ENCODE measurements at places on chromosomes 2 and 18.

DNA sequence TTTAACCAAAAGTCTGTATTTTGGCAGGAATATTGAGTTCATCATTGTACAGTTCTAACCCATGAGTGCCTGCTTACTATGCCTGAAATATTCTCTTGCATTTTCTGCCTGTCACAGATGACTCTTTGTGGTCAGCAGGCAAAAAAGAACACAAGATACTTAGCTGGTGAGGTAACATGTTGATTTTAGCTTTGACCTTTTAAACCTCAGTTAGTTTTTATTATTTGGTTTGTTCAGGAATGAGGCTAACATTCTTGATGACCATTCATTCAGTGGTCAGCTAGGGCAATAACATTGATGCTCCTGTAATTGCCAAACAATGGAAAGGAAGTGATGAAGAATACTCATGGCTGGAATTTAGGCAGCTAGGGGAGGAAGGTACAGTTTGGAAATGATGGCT lies 491.2 kb downstream of the PIK3C3 start:
- DNase-seq = no peak

DNA sequence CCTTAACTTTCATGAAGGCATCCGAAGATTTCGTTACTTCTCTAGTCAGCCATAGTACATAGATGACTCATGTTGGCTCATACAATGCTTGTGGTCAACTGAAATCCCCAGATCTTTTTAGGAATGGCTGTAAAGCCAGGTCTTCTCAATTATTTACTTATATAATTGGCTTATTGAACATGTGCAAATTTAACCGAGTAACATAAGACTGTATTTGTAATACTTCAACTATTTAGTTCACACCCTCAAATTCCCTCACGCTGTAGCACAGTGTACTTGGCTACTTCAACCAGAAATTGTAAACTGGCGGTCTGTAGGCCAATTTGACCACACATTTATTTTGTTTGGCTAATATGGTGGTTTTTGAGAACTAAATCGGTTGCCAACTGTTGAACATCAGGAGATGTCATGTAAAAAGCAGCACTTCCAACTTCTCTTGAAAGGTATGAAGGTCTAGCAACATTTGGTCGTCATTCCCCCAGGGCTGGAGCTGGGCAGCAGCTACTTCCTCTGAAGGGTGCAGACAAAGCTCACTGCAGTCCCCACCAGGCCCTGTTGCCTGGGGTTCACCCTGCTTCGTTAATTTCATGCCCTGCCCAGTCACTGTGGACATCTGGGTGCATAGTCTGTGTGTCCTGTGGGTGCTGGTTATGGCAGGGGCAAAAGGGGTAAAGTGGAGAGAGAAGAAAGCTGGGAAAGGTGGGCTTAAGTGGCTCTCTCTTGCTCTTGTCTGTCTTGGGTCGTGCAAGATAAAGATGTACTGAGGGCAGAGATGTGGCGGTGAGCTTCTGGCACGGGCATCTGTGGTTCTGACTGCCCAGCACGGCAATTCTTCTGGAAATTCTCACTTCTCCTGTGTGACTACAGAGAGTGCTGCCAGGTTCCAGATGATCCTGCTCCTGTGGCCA lies 3.2 kb upstream of the SH3RF3 start:
- DNase-seq = no peak

GRCh38 chr18:59139291-59139614 lies 431 bp upstream of the SEC11C start:
- peak; percentile 96 for DNase-seq

GRCh38 chr2:23445450-23445868 lies 60.5 kb downstream of the KLHL29 start:
- DNase-seq = no peak

- DNase-seq = no peak
Observed at GRCh38 chr2:138010890-138011289, 46.6 kb downstream of the HNMT start.

DNA sequence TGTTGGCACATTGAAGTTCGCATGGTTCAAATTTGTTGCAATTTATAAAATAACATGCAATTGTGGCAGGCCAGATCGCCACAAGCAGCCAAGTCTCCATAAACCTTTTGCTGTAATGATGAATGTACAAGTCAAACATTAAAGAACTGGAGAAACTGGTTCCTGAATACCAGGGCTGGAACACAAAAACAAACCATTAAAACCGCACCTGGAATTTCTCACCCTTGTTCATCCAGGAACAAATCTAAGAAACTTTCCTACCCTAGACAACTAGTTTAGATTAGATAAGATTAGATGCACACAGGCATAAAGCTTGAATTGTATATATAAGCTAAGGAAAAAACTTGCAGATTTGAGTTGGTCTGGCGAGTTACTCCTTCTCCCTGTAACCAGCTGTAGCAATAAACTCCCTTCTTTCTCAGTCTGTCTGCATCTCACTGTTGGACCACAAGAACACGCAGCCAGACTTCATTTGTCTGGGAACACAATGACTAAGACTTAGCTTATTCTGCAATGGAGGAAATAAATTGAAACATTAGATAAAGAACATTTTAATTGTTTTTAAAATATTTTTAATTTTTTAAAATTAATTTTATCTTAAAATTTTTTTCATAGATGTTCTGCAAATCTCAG lies 1835.5 kb upstream of the LRRTM1 start:
- DNase-seq = no peak

DNA sequence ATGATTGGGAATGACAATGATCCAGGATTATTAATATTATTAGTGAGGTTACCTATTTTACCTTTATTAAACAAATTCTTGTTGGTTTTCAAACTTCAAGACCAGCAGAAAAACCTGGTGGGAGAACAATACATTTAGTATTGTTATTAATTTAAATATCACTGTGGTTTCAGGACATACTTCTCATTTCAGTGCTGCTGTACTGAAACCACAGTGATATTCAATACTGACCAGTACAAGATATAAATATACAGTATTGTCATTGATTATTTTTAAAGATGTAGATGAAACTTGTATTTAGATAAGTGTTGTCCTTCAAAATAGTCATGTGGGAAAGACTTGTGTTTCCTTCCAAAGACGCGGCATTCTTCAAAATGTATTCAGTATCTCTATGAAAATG lies 1047.3 kb upstream of the CELF4 start:
- DNase-seq = no peak

GRCh38 chr2:38497670-38498037 lies 105.1 kb downstream of the HNRNPLL start:
- DNase-seq = no peak

GRCh38 chr2:129396980-129397599 lies 582.4 kb upstream of the RAB6C start:
- peak; percentile 9 for DNase-seq

- peak; percentile 57 for DNase-seq
Observed at GRCh38 chr2:179273461-179273962, 8.9 kb upstream of the SESTD1 start.

DNA sequence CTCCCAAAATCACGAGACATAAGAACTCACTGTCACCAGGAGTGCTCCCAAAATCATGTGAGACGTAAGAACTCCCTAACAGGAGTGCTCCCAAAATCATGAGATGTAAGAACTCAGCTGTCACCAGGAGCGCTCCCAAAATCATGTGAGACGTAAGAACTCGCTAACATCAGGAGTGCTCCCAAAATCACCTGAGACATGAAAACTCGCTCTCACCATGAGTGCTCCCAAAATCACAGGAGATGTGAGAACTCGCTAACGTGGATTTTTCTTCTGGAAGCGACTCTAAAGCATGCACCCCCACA lies 53.1 kb downstream of the CTDP1 start:
- DNase-seq = no peak

GRCh38 chr2:85801871-85802270 lies 48.1 kb downstream of the ATOH8 start:
- no peak for DNase-seq

GRCh38 chr2:95052804-95053479 lies 27.4 kb downstream of the MAL start:
- no peak for DNase-seq

GRCh38 chr18:74914052-74914591 lies 294.8 kb downstream of the PTGR3 start:
- no peak for DNase-seq

DNA sequence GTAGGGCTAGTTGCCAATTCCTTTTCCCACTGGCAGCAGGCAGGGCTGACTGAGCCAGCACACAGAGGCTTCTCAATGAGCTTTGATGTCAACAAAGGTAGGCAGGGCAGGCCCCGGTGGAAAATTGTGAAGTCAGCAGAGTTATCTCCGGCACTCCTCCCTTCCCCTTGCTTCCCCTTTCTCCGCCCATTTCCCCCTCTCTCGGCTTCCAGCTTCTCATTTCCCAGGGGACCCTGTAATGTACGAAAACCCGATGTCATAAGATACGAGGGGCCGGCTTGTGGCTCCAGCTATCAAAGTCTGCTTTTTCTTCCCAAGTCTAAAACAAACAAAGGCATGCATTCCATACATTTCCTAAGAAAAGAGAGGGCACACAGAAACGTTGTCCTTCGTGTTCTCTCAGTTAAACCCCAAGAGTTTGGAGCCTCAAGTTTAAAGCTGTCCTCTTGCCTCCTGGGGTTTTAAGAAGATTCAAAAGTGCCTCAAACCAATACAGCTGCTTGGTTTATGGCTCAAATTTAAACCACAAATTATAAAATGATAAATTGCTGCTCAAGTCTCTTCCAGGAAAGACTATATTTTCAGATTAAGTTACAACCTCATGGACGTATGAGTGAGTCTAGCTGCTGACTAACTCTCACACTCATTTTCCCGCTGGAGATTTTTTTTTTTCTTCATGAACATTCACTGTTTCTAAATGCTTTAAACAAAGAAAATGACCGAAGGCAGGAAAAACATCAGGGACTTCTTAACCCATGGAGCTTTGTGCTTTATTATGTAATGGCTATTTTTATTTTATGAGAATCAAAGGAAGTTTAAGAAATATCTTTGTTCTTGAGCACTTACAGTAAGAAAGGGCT lies 27.2 kb upstream of the EML4 start:
- DNase-seq = peak; percentile 6

DNA sequence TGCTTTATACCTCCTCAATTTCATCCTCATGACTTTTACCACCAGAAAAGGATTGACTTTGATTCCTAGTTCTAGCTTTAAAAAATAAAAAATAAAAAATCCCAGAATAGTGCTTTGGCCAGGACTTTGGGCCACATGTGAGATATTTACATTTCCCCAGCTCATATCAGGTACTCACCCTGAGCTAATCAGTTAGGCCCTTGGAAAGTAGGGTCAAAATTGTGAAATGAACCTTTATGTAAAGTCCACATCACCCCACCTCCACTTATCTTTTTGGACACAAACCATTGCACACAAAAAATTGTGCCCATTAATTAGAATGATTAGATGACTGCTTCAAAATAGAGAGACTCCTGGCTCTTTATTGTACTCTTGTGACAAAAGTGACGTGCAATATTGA lies 17.2 kb downstream of the ME2 start:
- DNase-seq = no peak
